ENCODE measurements at places on chromosomes 1 and 21. TPM values are rescaled to one million over a fixed set of nuclear protein-coding genes. Genes with fewer than 3 reads are reported as not detected.

STIL gene
- 2.3 TPM for total RNA-seq

LCK gene
- 4.1 TPM for total RNA-seq

PADI1 gene
- total RNA-seq = not detected

BLACAT1 gene
- total RNA-seq = 0.66 TPM

ST6GALNAC5 gene
- 15.4 TPM for total RNA-seq

LIPI gene
- total RNA-seq = not detected

KCNA3 gene
- 2.2 TPM for total RNA-seq

NBPF6 gene
- 0.59 TPM for total RNA-seq

TAL1 gene
- 5.1 TPM for total RNA-seq

PTGFR gene
- total RNA-seq = 7.9 TPM

HTR1D gene
- total RNA-seq = not detected

TNN gene
- 2.6 TPM for total RNA-seq

ANGPTL3 gene
- not detected for total RNA-seq

CFHR1 gene
- total RNA-seq = not detected

ARHGEF16 gene
- total RNA-seq = 15.1 TPM

FOXD2 gene
- total RNA-seq = not detected

TRIM67 gene
- not detected for total RNA-seq

RBM11 gene
- total RNA-seq = not detected

All from breast epithelium (tissue), 4 donors.